ENCODE measurements at places on chromosomes 4 and X.

GRCh38 chr4:155060873-155061272, 147.6 kb upstream of the NPY2R start:
- DNase-seq, result no peak

GRCh38 chrX:127112726-127113125, 293.2 kb downstream of the PRR32 start:
- no peak for DNase-seq

DNA sequence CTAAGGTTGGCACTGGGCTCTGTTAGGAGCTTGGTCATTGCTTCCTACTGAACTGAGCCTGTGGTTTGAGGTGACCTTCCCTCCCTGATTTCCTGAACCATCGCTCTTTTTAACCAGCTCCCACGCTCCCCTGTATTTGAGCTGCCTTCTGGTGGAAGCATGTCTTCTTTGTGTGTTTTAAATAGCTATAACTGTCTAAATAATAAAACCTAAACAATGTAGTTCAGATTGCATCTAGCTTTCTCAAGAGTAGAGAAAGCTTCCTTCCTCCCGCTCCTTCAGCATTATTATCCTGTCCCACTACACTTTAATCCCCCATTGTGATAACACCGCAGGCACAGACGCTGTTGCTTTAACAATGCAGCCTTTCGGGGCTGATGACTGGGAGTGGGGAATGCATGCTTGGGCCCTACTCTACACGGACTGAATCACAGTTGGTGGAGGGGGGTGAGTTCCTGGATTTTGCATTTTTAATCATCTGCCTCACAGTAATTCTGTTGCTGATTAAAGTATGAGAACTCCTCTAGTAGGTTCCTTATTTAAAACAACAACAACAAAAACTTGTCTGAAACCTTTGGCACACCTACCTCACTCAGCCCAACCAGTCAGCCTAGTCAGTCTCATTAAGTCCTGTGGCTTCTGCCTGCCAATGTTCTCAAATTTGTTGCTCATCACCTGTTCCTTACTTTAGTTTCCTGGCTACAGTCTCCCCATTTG, 6.6 kb downstream of the SMS start:
- no peak for DNase-seq

GRCh38 chr4:64756016-64756415, 346.8 kb upstream of the TECRL start:
- DNase-seq, result no peak

- no peak for DNase-seq
Observed at GRCh38 chrX:29241809-29242208, 654.6 kb downstream of the IL1RAPL1 start.

GRCh38 chr4:90281541-90282355, 154.6 kb downstream of the CCSER1 start:
- no peak for DNase-seq

GRCh38 chr4:143375326-143376073, 38.8 kb downstream of the GAB1 start:
- DNase-seq, result no peak

GRCh38 chrX:53452812-53453211, 18.6 kb upstream of the HSD17B10 start:
- DNase-seq, result no peak

GRCh38 chr4:38279650-38280322, 319.6 kb downstream of the PTTG2 start:
- no peak for DNase-seq

GRCh38 chr4:6857009-6857882, 52.4 kb upstream of the TBC1D14 start:
- DNase-seq, result no peak

DNA sequence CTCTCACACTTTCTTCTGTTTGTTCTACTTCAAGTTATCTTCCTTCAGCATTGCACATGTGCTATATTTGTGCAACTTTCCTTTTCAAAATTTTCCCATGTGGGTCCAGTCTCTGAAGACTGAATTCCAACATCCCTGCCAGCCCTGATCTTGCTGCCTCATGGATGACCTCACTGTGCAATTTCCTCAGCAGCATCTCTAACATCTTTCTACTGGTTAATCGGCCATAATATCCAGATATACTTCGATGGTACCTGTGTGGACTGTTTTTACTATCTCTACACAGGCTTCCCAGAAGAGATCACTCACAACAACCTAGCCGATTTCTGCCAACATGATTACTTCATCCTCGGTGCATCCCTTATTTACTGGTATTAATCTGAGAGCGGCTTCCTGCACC, 41.5 kb downstream of the GPM6A start:
- no peak for DNase-seq

- DNase-seq, result no peak
Observed at GRCh38 chr4:159097785-159098184, 5.1 kb upstream of the RAPGEF2 start.

GRCh38 chr4:36677874-36678273, 396.5 kb downstream of the DTHD1 start:
- no peak for DNase-seq

DNA sequence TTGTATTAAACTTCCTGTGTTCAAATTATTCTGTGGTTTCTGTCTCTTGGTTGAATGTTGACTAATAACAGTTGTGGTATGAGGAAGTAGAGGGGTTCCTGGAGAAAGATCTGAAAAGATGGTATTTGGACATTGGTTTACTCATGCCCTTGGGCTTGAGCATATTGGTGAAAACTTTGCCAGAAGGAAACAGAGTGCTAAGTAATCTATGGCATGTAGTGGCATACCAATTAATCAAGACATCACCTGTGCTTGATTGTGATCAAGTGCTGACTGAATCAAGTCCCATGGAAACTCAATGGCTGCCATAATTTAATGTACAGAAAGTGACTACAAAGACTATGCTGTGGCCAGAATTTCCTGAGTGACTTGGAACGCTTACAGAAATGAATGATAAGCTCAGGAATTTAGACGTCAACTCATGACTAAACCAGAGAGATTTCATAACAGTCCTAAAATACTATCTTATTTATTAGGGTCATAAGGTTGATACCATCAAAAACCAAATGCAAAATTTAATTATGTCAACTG, 2062.9 kb downstream of the ARAP2 start:
- DNase-seq, result no peak

All from right atrium auricular region (tissue), 2 donors.